Esophagus squamous epithelium (tissue), 5 donors: ENCODE measurements at places on chromosomes 3 and 15.

DNA sequence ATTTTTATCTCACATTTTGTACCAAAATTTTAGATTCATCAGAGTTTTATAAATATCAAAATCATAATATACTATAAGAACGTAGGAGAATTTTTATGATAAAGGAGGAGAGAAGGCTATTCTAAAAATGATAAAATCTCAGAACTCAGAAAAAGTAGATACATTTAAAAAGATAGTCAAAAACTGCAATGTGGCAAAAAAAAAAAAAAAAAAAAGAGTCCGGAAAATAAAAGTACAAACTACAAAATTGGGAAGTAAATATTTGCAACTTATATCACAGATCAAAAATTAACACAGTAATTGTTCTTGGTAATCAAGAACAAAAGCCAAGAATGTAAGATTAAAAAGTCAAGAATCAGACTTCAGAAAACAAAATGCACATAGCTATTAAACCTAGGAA lies 332.1 kb downstream of the MCTP2 start:
- no peak for DNase-seq

DNA sequence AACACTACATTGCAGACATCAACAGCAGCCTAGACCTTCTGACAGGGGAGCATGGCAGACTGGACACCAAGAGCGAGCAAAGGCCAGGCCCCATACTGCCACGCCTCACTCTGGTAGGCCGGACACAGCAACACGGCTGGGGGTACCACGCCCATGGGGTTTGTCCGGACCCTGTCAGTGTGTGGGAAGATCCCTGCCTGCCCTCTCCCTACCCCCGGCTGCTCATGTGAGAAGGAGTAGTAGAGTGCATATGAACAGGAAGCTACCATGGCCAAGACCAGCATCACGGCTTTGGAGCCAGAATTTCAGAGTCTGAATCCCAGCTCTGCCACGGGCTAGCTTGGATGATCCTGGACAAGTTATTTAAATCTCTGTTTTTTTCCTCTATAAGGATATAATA lies 27.9 kb downstream of the ALDH1L1 start:
- DNase-seq: no peak

- DNase-seq: no peak
These were observed 805.5 kb downstream of the IGSF11 start for GRCh38 chr3:118229196-118229595.

- no peak for DNase-seq
These were observed 1.2 kb downstream of the KLHDC8B start for GRCh38 chr3:49172551-49173041.

DNA sequence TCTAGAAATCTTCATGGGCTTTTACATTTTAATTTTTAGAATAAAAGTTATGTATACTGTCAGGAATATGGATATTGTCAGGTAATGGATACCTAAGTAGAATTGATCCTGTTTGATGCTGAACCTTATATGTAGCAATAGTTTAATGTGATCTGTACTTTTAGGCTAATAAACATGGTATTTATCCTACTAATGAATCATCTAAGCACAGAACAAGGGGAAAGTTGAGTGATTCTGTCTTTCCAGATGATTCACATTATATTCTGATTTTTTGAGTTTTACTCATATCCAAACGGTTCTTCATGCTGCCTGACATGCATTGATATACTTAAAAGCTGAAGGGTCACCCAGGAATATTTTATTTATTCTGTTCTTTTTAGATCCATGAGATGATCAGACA lies 34.5 kb downstream of the FANCI start:
- no peak for DNase-seq

DNA sequence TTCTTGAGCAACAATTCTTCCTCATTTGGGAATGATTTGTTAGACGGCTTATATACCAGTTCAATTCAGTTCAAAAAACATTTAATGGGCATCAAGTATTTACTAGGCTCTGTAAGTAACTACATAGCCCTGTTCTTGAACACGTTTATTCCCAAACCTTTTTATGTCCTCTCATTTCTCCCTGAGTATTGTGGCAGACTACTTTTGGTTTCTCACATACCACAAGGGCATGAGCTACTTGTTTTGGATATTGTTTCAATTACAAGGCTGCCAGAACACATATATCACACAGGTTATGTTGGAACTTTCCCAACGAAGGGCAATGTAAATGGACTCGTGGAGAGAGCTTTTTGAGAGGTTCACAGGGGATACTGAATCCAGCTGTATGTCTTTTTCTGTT lies 363.8 kb upstream of the NAALADL2 start:
- no peak for DNase-seq

DNA sequence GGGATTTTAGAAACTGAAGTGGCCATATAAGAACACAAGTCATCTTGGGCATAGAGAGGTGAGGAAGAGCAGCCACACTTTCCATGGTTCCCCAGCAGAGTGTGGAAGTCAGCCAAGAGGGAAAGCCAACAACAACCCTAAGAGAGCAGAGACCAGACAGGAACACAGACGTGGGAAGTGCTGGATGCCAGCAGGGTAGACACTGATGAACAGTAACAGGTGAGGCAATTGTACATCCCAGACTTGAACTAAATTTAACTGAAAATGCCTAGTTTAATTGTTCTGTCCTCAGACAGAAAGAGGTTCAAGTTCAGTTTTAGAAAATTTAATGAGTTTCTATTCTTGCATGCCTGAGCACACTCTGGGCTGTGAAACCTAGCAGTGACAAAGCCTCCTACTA lies 212.1 kb downstream of the ATP8B4 start:
- DNase-seq: no peak

GRCh38 chr15:73647259-73648013 lies 14.2 kb upstream of the NPTN start:
- DNase-seq: no peak

- DNase-seq: no peak
These were observed 37.0 kb upstream of the SNRPA1 start for GRCh38 chr15:101332061-101332467.

- DNase-seq: no peak
These were observed 27.9 kb downstream of the PLA1A start for GRCh38 chr3:119625451-119626153.

- DNase-seq: no peak
These were observed 79.9 kb upstream of the CADPS start for GRCh38 chr3:62955126-62955525.

DNA sequence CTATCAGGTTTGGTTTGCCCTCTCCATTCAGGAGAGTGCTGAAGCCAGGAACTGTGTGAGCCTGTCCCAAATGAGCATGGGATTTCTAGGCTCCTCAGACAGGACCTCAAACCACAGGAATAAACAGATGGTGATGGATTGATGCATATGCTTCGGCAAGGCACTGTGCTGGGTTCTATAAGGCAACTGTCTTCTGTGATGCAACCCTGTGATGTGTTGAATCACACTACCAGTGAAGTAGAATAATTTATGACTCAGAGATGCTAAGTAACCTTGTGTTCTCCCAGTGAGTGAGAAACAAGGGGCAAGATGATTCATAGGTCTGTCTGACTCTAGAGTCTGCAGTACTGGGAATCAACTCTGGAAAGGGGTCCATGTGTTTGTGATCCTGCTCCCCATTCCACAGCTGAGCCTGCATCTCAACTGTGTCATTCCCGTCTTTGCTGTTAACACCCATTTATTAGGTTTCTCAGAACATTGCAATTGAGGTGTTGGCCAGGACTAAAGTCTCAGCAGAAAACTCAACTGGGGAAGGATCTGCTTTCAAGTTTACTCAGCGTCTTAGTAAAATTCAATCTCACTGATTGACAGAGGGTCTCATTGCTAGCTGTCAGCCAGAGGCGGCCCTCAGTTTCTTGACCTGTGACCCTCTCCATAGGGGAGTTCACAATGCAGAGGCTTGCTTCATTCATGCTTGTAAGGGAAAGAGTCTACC lies 510.1 kb upstream of the CFAP20DC start:
- no peak for DNase-seq

DNA sequence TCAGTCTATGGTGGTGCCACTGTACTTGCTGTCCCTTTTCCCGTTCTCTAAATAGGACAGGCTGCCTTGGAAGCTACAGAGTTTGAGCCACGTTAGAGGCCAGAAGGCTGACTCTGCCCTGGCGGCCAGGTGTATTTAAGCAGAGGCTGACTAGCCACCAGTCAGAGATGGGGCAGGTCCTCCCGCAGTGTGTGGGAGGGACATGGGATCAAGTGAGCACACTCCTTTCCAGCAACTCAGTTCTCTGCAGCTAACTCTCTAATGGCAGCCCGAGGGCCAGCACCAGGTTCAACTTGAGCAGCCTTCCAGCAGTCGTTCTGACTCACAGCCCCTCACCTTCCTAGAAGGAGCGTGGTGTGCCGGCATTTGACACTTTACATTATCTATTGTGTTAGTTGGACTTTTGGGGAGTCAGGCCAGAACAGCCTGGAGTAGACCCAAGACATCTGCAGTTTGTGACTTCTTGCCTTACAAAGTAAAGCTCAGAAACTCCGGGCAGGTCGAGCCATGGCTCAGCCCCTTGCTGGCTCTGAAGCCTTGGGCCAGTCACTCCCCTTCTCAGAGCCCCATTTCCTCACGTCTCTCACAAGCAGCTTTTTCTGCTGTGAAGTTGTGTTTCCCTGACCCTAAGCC lies 46.7 kb upstream of the MYZAP start:
- no peak for DNase-seq

- DNase-seq: no peak
These were observed 9.7 kb upstream of the THUMPD3 start for GRCh38 chr3:9352917-9353752.
